Breast epithelium (tissue), 4 donors: ENCODE measurements at places on chromosomes 3 and 15.

DNA sequence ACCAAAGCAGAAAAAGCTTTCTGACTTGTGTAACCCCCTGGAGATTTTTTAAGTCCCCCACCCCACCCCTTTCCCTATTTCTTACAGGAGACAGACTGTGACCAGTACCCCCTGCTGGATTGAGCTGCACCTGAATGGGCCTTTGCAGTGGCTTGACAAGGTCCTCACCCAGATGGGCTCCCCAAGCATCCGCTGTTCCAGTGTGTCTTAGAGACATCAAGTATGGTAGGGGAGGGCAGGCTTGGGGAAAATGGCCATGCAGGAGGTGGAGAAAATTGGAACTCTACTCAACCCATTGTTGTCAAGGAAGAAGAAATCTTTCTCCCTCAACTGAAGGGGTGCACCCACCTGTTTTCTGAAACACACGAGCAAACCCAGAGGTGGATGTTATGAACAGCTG is 64.1 kb downstream of the AAGAB start:
- DNase-seq, result no peak

DNA sequence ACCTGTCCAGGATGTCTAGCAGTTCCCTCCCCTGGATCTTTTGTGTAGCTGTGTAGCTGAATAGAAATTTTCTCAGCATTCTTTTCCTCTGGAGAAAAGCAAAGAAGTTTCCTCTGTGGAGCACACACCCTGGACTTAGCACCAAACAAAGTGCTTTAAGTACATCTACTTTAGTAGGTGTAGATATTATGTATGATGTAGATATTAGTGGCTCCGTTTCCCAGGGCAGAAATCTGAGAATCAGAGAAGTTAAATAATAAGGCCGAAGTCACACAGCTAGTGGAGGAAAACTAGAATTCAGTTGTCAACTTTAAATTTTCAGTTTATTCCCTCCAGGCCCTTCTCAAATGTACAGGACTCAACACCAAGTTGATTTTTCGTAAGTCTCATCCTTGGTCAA is 401.7 kb upstream of the NR2F2 start:
- DNase-seq, result no peak

DNA sequence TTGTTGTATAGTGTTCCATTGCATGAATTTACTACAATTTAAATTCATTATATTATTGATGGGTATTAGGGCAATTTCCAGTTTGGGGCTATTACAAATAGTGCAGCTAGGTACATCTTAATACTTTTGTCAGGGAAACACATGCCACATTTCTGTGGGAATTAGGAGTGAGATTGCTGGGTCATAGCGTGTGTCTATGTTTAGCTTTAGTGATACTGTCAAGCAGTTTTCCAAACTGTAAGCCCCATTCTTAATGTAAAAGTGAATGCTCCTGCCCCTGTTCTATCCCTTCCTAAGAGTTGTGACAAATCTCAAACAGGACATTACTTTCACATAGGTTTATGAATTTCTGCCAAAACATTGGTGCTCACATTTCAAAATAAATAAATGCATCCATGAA is 184.5 kb upstream of the ANKRD28 start:
- no peak for DNase-seq

- no peak for DNase-seq
Observed at GRCh38 chr15:56293495-56294292, 50.0 kb upstream of the RFX7 start.

DNA sequence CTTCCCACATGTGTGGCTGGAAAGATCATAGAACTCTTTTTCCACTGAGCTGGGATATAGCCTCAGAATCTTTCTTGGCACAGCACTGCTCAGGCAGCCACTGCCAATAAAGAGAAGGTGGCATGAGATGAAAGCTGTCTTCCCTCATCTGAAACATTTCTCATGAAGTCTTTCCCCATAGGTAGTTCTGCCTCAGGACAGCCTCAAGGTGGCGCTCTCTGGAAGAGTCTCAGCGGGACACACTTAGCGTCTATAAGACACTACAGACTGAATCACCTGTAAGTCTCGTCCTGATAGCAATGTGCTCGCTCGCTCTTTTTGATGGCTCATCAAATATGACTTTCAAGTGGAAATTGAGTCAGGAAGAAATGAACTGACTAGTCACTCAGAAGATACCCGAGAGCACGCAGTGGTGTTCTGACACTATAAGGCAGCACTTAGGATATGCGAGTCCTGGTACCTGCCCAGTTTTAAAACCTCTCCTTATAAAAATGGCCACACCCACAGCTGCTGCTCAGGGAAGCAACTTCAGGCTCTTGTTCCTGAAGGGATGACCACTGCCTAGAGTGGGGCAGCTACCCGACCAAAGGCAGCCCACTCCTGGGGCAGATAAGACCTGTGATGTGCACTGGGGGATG is 269.5 kb downstream of the SUCLG2 start:
- DNase-seq, result no peak

- DNase-seq, result no peak
Observed at GRCh38 chr3:30302027-30302426, 304.4 kb upstream of the TGFBR2 start.

- DNase-seq, result no peak
Observed at GRCh38 chr3:153657046-153657445, 464.1 kb upstream of the ARHGEF26 start.

DNA sequence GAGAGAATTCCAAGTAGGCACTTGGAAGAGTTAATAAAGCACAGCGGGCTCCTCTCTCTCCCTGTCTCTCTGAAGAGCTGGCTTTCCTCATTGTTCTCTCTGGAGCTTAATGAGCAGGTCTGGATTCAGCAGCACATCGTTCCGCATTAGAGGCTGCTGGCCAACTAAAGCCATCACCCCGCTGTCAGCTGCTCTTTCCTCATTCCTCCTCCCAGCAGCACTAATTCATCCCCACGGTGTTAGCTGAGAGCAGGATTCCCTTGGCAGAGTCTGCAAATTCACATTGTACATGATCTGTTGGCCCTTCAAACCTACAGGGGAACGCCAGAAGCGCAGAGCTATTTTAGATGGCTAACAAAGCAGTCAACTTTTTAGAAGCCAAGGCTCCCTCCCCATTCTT is 44.2 kb downstream of the SGO1 start:
- no peak for DNase-seq

DNA sequence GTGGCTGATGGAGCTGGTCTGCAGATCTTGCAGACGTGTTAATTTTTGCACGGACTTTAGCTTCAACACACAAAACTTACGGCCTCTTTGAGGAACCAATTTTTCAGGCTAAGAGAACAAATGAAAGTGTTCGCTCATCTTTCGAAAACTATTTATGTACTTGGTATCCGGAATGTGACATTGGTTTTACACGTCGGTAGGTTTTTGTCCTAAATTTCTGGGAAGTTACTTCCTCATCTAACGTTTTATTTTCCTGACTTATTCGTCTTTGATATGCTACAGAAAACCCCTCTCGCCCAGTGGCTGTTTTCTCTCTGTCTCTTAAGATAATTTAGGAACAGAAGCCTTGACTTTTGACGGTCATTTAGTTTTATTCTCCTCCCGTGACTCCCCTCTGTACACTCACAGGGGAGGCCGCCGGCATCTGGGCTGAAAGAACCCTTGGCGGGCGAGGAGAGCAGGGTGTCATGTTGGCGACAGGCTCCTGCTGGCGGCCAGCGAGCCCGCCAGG is 834 bp upstream of the GREM1 start:
- DNase-seq, result no peak

DNA sequence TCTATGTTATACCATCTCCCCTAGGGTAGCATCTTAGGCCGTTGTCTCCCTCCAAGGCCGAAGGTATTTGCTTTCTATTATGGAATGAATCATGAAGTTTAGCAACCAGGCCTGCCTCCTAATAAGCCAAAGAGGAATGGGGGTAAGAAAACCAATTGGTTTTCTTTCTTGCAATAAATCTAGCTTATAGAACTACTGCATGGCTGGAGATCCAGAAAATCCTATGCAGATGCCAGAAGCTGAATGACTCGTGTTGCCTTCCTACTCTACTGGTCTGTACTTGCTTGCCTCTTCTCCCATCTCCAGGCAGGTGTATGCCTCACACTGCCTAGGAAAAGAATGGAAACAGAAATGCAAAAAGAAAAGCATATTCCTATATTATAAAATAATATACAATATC is 31.1 kb upstream of the IL16 start:
- no peak for DNase-seq

DNA sequence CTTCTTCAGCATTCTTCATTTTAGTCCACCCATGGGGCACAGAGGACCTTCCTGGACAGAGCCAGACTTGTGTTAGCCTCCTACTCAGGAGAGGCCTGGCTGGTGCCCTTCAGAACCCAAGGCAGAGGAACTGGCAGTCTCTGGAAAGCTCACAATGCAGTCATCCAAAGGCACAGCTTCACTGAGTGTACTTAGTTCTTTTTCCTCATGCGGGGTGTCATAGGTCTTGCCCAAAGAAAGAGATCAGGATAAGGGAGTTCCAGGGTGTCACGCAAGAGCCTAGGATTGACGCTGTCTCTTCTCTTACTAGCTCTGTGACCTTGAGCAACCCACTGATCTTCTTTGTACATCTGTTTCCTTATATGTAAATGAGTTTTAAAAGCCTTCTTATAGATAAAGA is 58.7 kb downstream of the CD200 start:
- DNase-seq, result no peak

- DNase-seq, result no peak
Observed at GRCh38 chr15:58139276-58139988, 1.3 kb downstream of the AQP9 start.

GRCh38 chr3:78337801-78338211 is 1297.9 kb downstream of the ROBO2 start:
- no peak for DNase-seq

- DNase-seq, result no peak
Observed at GRCh38 chr3:60216462-60217075, 1034.7 kb downstream of the FHIT start.

DNA sequence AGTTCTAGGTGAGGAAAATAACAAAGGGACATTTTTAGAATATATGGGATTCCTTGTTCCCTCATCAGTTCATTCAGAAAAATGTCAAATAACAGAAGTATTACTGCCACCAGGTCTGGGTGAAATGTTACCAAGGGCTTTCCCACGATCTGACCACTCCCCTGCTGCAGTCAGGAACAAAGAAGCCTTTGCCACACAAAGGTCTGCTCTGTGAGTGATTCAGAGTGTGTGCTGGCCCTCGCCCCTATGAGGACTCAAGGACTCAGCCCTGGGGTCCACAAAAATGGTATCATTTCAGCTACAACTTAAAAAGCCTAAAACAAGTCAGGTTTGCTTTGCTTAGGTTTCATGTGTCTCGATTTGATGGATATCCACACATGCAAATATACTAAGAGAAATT is 5.0 kb downstream of the MKRN3 start:
- no peak for DNase-seq
